Mesendoderm (in vitro differentiated cells): ENCODE measurements at places on chromosomes 7 and 10.

- DNase-seq: no peak
Observed at GRCh38 chr7:67653856-67654454, 657.3 kb downstream of the TYW1 start.

DNA sequence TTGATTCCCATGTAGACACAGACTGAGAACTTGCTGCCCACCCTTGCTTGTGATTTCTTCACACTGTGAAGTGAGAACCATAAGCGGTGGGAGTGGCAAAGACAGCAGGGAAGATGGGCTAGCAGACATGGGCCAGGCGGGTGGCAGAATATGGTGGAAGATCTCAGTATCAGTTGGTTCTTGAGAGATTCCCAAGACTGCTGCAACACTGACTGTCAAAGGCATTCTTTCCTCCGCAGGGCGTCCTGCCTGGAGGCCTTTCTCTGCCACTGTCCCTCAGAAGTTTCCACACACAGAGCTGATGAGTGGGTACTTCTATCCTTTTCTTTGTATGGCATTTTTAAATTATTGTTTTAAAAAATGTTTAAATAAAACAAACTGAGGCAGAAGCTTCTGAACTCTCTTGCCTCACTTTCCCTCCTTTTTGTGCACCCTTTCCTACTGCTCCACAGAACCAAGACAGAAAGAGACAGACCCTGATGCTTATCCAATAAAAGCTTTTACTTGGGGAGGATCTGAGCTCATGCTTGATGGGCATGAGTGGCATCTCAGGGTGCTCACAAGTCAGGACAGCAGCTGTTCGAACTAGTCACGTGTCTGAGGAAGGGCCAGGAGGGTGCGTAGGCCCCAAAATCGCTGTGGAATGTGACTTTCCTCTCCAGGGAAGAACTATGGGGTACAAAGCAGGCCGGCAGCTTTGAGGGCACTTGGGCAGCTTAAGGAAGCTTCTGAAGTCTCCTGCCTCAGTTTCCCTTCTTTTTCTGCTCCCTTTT, 104.7 kb upstream of the PCGF5 start:
- no peak for DNase-seq

- DNase-seq: no peak
Observed at GRCh38 chr7:150848111-150848510, 4.2 kb upstream of the AOC1 start.

- DNase-seq: no peak
Observed at GRCh38 chr7:99404977-99405320, 3.4 kb downstream of the PDAP1 start.

DNA sequence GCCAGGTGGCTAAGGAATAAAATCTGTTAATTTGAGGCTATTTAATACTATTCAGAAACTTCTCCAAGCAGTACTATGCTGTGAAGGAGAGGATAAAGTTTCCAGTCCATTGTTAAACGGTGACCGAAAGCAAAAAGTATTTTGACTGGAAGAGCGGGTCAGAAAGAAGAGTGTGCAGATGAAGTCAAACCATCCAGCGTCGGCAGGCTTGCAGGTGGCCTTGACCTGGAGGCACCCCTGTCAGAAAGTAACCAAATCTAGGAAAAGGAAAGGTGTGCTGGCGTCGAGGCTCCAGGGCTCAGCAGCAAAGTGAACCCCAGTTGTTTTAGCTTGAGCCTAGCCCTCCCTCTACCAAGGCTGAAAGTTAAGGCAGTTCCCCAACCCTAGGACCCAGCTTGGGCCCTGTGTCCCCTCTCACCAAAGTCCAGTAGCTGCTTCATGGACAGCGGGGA, 544 bp downstream of the PDK4 start:
- DNase-seq: no peak

DNA sequence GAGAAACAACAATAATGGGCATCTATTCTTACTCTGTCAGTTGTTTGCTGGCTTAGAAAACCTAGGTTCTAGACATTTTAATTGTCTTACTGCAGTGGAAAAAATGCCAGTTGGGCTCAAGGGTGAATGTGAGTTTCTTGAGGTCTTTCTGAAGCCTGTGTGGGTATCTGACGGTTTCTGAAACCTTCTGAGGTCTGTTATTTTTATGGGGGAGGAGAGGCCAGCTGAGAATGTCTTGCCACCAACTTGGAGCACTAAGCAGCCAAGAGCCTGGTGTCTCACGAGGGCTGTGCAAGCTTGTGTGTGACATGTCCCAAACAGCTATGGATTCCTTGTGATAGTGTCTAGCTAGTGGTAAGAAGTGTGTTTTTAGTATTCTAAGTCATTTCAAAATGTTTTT, 24.2 kb upstream of the DDC start:
- no peak for DNase-seq

GRCh38 chr7:140033036-140033435, 29.7 kb downstream of the PARP12 start:
- DNase-seq: no peak

- peak; percentile 34 for DNase-seq
Observed at GRCh38 chr10:46325021-46325420, 38.2 kb downstream of the ANTXRL start.

DNA sequence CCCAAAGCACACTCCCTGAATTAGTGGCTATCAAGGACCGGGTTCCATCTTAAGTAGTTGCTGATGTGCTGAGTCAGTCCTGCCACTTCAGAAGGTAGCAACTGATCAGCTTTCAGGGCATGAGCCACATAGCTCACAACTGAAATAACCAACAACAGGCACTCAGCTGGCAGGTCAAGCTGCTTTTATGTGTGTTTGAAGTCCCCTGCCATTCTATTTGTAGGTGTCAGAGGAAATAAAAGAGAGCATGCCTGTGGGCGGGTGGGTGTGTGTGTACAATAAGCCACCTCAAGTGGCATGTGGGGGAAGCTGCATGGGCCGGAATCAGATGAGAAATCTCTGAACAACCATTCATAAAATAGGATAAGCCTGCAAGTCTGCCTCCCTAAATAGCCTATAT, 114.3 kb upstream of the YAE1 start:
- no peak for DNase-seq

- no peak for DNase-seq
Observed at GRCh38 chr10:132007681-132008080, 26.0 kb upstream of the BNIP3 start.

GRCh38 chr7:94087664-94088352, 83.7 kb upstream of the BET1 start:
- peak; percentile 82 for DNase-seq

- peak; percentile 91 for DNase-seq
Observed at GRCh38 chr7:107966711-107967110, 36.2 kb downstream of the LAMB1 start.

GRCh38 chr10:92756201-92757065, 66.7 kb downstream of the HHEX start:
- DNase-seq: peak; percentile 23

DNA sequence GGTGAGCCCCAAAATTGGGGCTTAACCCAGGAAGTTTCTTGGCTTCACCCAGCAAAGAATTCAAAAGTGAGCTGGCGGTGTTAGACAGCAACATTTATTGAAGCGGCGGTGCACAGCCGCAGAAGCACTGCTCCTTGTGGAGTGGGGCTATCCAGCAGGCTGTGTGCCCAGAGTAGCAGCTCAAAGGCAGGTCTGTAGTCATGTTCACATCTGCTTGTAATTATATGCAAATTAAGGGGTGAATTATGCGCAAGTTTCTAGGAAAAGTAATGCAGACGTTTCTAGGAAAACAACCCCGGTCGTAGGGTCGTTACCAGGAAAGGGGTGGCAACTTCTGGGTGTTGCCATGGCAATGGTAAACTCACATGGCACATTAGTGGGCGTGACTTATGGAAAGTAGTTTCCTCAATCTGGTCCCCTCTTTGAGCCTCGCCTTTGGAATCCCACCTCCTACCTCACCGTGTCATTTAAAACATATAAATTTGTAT, 13.7 kb upstream of the KBTBD2 start:
- DNase-seq: peak; percentile 97

DNA sequence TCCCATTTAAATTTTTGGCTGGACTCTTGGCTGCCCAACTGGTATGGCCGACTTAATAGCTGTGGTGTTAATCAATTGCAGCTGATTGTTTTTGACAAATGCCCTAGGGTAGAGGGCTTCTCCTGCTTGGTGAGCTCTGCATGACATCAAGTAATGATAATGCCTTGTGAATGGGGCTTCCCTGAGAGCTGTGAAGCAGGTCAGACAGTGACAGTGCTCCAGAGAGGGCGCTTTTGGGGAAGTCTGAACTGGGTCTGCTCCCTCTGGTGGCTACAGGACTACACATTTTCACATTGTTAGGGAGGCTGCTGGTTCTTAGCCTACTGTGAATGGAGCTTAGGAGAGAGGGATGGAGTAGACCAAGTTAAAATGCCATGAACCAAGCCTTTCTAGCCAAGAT, 98.8 kb downstream of the SDK1 start:
- DNase-seq: peak; percentile 97

GRCh38 chr7:155371884-155372781, 74.5 kb downstream of the INSIG1 start:
- DNase-seq: no peak

GRCh38 chr10:122243550-122243949, 27.5 kb upstream of the BTBD16 start:
- DNase-seq: no peak

GRCh38 chr10:36221101-36221500, 579.0 kb upstream of the FZD8 start:
- DNase-seq: no peak

DNA sequence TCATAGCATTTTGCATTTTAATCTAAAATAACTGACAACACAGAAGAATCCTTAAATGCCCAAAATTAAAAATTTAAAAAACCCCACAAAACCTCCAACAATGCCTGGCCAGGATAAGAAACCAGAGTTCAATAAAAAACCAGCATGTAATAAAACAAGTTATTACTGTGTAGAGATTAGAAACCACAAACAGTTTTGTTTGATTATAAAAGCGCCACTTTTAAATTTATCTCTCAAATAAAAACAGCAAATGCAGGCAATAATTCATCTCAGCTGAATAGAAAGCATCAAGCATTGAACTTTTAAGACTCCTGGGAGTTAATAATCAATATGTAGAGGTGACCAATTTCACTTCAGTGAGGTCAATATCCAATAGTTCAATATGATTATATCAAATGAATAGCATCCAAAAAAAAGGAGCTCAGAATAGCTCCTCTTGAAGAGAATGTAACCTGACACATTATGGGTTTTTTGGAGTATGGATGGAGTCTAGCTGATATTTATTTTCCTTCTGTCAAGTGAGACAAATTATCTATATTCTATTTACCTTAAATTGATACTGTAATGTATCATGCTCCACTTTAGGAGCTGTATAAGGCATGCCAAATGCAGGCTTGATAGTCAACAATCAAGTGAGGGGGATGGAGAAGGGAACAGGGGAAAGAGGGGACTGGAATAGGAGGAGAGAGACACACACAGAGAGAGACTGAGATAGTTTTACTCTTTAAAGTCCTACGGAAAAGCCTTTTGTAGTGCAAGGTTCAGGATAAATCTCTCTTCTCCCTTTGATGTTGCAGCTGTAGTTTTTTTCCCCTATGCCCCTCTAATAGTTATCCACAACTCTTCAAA, 130.9 kb downstream of the RSU1 start:
- no peak for DNase-seq

DNA sequence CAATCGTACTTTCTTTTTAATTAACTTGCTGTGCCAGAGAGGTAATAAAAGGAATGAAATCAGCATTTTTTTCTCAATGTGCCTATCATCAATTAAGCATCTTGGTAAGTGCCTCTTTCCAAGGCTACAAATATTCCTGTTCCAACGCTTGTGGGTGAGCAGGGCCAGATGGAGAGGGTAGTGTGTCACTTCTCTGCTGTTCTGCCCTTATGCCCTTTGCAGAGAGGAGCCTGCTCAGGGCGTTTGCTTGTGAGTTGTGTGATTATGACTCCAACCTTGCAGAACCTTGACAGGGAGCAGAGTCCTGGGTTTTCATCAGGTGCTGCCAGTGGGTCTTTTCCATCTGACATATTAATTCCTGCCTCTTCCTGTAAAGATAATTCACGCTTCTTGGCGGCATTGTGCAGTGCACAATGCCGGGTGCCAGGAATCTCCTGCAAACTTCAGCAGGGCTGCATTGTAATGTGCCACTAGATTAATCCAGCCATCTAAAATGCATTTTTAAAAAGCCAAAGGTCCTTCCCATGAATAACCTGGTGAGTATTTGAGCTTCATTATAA, 234.4 kb downstream of the ARHGAP12 start:
- DNase-seq: no peak

- DNase-seq: no peak
Observed at GRCh38 chr7:14351167-14351566, 361.7 kb upstream of the ETV1 start.

DNA sequence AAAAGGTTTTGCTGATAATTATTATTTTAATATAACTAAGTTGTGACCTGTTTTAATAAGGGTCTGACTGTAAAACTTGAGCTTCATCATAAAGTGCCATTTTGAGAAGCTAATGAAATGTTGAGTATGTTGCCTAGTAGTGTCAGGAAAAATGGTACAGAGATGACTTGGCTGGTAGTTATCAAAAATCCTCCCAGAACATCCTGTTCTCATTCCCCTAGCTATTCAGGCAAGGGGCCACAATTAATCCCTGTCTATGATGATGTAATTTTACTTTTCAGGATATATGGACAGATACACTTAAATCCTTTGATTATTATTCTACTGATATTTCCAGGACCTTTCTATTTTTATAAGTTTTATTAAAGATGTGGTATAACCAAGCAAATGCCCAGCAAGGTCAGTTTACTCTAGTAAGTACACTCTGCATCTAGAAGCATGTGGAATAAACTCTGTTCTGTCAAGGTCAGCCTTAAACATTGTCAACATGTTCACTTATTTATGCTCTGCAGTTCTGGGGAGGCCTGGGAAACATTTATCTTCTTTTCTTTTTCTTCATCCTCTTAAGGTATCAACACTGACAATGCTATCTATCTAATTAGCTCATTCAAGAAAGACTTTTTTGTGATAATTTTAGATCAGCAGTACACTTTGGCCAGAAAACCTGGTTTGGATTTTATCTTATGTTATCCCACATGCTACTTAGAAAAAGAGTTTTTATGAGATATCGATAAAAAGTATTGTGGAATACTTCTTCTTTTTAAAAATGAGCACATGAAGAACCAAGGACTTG, 32.1 kb downstream of the BTRC start:
- DNase-seq: no peak

DNA sequence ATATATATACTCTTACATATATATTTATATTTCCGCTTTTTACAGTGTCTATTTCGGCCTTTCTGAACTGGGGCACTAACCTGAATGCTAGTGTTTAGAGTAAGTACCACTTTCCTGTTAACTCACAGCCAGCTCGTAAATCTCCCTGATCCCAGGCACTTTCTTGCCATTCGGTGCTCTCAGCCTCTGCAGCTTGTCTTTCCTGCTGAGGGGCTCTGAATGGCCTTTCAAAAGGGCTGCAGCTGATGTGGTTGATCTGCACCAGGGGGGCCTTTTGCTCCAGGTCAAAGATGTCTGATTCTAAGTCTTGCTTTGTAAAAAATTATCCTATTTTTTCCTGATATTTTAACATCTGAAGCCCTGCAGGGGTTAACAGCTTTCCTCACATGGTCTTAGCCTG, 25.5 kb upstream of the HPS1 start:
- no peak for DNase-seq

DNA sequence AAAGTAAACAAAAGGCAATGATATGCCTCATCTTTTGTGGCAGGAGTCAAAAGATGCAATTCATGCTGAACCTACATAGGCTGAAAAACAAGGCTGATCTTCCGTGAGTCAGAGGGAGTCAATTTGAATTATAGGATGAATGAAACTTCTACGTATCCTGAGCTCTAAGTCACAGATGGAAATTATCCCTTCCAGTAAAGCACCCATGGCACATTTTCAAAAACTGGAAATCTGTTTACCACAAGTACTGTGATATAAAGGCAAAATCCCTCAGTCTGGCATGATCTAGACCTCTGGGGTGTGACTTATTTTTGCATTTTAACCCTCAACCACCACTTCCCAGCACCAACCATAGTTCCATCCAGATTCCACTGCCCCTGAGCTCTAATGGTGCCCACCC, 69.6 kb downstream of the NRG3 start:
- DNase-seq: no peak

- DNase-seq: no peak
Observed at GRCh38 chr7:108190891-108191290, 60.7 kb upstream of the LAMB4 start.
